ENCODE measurements at places on chromosomes 6 and 20.

- DNase-seq, result no peak
Observed at GRCh38 chr6:156880913-156881312, 103.7 kb downstream of the ARID1B start.

DNA sequence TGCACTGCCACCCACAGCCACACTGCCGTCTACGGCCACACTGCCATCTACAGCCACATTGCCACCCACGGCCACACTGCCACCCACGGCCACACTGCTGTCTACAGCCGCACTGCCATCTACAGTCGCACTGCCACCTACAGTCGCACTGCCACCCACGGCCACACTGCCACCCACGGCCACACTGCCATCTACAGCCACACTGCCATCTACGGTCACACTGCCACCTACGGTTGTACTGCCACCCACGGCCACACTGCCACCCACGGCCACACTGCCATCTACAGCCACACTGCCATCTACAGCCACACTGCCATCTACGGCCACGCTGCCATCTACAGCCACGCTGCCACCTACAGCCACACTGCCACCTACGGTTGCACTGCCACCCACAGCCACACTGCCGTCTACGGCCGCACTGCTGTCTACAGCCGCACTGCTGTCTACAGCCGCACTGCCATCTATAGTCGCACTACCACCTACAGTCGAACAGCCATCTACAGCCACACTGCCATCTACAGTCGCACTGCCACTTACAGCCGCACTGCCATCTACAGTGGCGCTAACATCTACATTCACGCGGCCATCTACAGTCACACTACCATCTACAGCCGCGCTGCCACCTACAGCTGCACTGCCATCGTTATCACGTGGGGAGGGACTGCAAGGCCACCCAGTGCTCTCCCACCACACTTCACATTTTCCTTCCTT lies 154.6 kb upstream of the AFDN start:
- no peak for DNase-seq

DNA sequence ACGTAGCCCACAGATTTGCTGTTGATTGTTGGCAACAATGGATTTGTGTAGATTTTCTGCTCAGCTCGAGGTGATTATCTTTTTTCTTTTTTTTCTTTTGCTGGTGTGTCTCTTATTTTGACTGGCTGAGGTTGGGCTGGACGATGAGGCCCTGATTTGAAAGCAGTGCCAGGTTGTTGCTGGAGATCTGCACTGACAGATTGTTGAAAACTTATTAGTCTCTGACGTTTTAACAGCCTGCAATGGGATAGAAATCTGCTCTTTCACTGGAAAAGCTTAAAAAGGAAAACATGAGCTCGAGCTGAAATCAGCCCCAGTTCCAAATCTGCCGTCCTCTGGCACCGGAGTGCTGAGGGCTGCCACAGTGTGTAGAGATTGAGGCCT lies 87.7 kb downstream of the PDE7B start:
- no peak for DNase-seq

DNA sequence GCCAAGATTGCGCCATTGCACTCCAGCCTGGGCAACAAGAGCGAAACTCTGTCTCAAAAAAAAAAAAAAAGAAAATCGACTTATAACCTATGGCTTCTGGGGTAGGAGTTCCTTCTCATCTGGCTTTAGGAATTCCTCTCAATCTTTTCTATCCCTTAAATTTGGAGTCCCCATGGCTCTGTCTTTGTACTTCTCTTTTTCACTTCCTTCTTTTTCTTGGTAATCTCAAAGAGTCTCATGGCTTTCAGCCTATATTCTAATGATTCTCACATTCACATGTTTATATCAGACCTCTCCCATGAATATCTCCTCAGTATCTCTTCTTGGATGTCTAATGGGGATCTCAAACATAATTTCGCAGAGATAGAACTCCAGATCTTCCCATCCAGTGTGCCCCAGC lies 42.8 kb upstream of the RALGAPA2 start:
- DNase-seq, result no peak

GRCh38 chr20:58433759-58434158 lies 44.7 kb downstream of the VAPB start:
- DNase-seq, result no peak

DNA sequence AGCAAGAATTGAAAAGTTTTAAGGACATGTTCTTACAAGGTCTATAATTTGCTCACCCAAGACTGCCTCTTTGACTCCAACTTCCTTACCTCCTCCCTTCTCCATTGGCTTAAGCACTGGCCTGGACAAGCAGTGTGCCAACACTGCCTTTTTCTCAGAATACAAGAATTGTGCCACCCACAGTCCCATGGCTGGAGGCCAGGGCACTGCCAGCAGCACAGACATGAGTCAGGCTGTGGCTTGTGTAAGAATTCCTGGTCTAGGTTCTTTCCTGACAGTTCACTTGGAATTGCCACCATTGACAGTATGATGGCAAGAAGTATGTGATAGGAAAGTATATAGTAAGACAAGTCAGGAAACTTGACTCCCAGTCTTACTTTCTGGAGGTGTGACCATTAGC lies 202.7 kb upstream of the MARCKS start:
- DNase-seq, result no peak

GRCh38 chr20:40606660-40607059 lies 82.4 kb downstream of the MAFB start:
- no peak for DNase-seq

- no peak for DNase-seq
Observed at GRCh38 chr6:42522036-42522435, 41.8 kb upstream of the UBR2 start.

DNA sequence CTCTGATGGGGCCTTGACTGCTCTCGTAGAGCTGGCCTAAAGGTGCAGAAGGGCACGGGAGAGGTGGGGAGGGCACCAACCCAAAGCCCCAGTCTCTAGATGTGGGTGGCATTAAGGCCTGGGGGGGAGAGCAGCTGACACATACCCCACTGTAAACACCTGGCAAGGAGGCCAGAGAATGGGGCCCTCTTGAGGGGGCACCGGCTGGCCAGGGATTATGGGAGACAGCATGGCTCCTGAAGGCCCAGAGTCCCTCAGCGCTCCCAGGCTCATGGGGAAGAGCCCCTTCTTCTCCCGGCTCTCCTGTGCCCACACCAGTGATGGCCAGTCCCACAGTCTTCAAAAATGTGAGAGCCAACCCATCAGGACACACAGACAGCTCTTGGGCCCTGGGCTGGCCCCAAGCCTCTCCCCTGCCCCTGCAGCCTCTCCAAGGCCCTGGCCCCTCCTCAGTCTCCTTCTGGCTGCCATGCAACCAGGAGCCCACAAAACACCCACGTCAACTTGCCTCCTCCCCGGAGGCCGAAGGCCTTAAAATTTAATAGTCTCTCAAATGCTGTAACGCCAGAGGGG lies 58.2 kb upstream of the FOXP4 start:
- DNase-seq, result no peak

- DNase-seq, result no peak
Observed at GRCh38 chr6:10612161-10612560, 82.3 kb downstream of the C6orf52 start.

- no peak for DNase-seq
Observed at GRCh38 chr6:2652611-2653010, 98.1 kb downstream of the MYLK4 start.

DNA sequence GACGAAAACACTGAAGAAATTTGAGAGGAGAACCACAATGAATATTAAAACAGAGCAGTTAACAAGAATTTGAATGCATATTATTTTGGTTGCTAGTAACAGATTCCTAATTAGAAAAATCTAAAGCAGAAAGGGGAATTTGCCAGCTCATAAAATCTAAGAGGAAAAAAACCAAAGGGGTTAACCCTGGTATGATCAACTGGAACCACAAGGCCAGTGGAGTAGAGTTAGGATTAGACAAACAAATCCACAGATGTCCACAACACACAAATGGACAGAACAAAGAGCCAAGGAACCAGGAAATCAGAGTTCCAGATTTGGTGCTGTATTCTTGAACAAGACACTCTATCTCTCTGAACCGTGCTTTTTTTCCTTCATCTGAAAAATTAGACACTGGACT lies 195.0 kb downstream of the TASP1 start:
- DNase-seq, result no peak

- DNase-seq, result no peak
Observed at GRCh38 chr20:6333110-6333509, 210.3 kb upstream of the FERMT1 start.

GRCh38 chr6:149140137-149140909 lies 177.2 kb upstream of the TAB2 start:
- DNase-seq, result no peak

DNA sequence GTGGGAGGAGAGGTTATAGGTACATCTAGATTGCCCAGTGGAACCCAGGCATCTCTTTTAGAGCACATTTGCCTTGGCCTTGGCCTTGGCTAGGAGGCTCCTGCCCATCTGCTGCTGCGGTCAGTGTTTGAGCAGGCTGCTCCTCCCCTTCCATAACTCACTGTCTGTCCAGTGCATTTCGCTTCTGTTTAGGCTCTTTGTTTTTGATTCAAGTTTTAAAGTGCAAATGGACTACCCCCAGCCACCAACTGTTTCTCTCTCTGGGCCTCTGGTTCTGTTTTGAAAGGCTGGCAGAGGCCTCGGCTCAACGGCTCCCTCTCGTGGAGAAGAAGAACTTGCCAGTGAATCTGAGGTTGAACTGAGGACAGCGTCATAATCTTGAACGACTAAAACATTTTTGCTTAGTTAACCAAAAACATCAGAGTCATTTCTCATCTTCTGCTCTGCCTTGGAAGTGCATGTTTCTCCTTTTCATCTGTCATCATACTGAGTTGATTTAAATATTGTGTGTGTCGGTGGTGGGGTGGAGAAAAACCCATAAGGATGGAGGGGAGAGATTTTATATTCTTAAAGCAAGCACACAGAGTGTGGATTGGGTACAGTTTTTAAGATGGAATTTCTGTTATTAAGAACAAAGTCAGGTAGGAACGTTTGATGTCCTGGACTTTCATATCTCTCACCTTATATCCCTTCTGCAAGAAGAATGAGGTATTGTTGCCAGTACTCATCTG lies 171.4 kb downstream of the DTNBP1 start:
- peak; percentile 52 for DNase-seq

- no peak for DNase-seq
Observed at GRCh38 chr6:113998811-113999210, 27.9 kb upstream of the HDAC2 start.

DNA sequence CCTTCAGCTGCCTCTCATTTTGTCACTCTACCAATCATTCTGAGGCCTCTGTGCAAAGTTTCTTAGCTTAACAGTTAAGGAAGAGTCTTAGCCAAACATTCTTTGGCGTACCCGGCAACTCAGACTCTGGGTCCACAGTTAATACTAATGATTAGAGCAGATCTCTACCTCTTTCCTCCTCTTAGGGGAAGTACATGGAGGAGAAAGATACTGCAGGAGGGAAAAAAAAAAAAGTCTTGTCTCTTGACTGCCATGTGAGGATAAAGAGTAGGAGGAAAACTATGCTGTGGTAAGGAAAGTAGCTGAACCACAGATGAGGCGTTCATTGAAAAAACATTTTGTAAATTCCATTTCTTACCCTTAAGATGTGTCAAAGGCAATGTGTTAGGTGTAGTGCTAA lies 44.0 kb upstream of the MARCKS start:
- DNase-seq, result no peak

DNA sequence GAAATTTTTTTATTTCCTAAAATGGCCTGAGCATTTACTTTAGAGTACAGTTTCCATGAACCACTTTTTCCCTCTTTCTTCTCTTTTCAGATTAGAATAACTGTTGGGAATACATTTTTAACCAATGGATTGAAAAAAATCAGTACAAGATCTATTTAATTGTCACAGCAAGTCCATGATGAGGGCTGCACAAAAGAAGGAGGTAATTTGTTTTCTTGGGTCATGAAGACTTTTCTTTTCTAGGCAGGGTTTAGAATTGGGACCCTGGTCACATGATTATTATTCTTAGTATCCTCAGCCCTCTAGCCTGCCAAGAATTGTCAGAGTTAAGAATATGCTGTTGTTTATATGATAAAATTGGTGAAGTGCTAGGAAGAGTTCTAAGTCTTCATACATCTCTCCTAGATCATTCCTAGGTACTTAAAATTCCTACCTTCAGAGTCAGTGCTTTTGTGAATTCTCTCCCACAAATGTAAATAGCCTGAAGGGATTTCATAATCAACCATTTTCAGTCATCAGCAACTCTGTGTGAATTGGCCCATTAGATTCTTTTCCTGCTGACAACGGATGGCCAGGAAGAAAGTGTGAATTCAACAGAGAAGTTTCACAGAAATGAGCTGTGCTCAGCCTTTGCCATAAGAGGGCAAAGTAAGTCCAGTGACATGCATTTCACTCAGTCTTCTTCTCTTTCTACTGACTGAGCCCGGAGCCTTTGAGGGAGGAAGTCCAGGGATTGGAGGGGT lies 32.4 kb upstream of the TPBG start:
- DNase-seq, result peak; percentile 2

DNA sequence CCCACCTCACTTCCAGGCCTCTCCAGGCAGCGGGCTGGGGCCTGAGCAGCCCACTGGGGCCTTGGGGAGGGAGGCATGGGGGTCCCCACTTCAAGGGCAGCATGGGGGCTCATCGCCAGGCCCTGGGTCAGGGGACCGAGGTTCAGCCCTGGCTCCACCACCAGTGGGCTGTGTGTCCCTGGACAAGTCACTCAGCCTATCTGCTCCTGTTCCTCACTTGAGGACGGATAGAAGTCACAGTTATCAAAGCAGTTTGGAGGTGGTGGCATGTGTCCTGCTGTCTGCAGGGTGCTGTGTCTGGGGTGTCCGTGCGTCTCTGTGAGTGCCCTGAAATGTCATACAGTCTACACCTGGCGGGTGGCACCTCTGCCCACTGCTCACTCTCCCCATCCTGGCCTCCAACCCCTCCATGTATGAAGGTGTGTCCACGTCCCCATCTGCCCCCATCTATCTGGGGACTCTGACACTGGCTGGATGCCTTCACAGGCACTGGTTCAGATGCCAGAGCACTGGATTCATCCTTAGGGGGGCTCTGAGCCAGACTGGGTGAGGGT lies 3.6 kb downstream of the EEF1A2 start:
- DNase-seq, result no peak

GRCh38 chr20:63795178-63795830 lies 35.8 kb downstream of the ZBTB46 start:
- no peak for DNase-seq

- peak; percentile 31 for DNase-seq
Observed at GRCh38 chr6:16947375-16948015, 154.4 kb upstream of the STMND1 start.

DNA sequence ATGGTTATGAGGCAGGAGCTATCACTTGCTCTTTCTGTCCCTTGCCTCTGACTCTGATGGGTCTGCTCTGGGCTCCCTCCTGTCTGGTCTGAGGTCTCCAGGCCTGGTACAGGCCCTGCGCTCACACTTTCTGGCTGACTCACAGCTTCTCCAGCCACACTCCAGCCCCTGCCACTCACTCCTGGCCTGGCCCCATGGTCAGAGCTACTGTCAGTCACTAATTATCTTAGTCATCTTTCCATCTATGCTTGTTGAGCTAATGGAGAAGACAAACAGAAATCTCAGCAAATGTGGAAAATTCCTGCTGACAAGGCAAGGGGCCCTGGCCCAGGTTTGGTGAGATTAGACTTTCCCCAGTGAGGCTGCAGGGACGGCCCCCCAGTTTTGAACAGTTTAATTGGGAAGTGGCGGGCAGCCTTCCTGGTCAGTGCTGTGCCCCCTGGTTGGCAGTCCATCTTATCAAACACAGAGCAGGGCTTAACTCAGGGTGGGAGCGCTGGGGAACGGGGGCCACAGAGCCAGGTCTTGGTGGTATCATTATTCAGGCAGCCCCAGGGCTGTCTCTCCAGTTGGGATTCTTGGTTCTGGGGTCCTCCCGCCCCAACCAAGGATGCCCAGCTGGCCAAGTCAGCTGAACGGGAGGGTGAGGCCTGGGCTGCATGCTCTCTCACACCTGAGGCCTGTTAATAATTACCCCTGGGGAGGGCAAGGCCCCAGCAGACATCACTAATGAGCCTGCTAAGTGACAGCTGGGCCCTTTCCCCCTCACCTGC lies 63.4 kb downstream of the VEGFA start:
- peak; percentile 38 for DNase-seq

Data from SK-N-DZ (cell line).